ENCODE measurements at places on chromosomes 13 and 19.

DNA sequence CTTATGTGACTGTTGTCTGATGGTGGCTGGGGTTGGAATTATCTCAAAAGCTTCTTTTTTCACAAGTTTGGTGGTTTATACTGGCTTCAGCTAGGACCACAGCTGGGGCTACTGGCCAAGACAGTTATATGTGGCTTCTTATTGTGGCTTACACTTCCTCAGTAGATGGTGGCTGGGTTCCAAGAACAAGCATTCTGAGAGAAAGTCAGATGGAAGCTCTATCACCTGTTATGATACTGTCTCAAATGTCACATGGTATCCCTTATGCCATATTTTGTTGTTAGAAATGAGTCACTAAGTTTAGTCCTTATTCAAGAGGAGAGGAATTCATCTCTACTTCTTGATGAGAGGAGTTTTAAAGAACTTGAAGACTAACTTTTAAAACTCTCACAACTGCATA, 41.6 kb downstream of the NDFIP2 start:
- DNase-seq: no peak

DNA sequence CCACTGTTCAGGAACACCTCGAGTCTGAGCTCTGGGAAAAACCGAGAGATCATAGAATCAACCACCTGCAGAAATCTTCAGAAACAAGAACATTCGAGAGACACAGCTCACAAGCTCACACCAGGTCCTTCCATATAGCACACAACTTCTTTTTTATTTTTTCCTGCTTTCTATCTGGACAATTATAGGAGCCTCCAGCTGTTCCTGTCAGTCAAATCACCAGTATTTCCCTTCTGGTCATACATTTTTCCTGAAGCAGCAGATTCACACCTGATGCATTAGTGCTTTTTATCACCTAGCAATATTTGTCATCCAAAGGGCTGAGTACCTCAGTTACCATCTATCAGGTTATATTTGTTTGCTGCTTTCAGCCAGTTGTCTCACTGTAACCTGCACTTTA, 323.5 kb downstream of the FOXO1 start:
- no peak for DNase-seq

DNA sequence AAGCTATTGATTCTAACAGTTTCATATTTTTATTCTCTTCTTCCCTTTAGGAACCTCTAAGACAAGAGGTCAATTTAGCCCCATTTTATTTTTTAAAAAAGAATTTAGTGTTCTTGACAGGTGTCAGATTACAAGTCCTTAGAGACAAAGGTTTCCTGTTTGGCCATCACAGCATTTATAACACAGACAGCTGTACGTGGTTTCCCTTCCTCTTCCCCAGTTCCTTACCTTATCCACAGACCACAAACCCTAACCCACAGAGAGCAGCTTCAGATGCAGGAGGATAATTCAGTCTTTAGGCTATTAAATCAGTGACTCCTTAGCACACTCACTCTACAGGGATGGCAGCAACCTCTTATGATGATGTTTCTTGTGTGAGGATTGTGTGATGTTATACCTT, 1210.1 kb downstream of the DIAPH3 start:
- DNase-seq: no peak

DNA sequence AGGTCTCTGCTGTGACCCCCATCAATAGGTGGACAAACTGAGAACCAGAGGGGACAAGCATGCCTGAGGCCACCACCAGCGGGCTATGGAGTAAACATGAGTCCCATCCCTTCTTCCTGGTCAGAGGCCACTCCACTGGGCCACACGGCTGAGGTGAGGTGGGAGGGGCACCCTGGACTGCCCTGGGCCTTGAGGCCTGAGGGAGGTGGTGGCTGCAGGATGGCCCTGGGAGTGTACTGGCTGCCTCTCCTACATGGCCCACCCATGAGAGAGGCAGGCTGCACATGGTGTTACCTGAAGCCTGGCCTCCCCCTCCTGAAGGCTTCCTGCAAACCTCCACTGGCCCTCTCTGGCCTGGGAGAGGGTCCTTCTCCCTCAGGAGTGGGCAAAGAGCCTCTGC, 222.4 kb downstream of the TUBA3C start:
- no peak for DNase-seq

- DNase-seq: no peak
Observed at GRCh38 chr13:51906581-51906980, 44.8 kb downstream of the CCDC70 start.

- no peak for DNase-seq
Observed at GRCh38 chr19:47111006-47111621, 2.5 kb downstream of the ZC3H4 start.
